ENCODE measurements at places on chromosomes 1 and 21.

- DNase-seq: no peak
Observed at GRCh38 chr1:225762444-225762843, 15.2 kb upstream of the SRP9 start.

- no peak for DNase-seq
Observed at GRCh38 chr1:93995837-93996536, 86.8 kb upstream of the GCLM start.

DNA sequence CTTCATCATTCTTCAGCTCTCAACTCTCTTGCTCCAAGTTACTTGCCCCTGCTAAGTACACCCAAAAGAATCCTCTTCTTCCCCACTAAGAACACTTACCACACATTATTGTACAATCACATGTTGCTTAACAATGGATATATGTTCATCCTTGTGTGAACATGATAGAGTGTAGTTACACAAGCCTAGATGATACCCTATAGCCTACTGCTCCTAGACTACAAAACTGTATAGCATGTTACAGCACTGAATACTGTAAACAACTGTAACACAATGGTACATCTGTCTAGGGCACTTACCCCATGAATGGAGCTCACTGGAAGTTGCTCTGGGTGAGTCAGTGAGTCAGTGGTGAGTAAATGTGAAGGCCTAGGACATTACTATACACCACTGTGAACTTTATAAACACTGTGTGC, 77.4 kb downstream of the RERE start:
- DNase-seq: no peak

DNA sequence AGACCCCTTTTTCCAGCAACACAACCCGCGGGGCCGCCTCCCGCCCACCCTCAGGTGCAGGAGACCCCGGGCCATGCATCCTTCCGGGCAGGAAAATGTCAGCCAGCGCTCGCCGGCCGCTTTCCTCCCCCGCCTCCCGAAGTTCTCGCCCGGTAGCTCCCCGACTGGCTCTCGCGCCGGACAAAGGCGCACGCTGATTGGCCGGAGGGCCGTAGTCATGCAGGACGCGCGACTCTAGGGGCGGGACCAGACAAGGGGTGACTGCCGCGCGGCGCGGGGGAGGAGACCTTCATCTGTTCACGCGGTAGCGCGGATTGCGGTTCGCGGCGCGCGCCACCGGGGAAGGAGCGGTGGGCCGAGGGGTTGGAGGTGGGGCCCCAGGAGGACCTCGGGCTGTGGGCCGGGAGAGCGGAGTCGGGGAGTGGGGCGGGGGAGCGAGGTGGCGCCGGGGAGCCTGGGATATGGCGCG, at the start of gene FLVCR1:
FLVCR1 (plus strand) TSS at position 284 of the 469 bp plus-strand sequence; CDS start at position 462, 178 bp downstream.
- DNase-seq: peak; percentile 93

DNA sequence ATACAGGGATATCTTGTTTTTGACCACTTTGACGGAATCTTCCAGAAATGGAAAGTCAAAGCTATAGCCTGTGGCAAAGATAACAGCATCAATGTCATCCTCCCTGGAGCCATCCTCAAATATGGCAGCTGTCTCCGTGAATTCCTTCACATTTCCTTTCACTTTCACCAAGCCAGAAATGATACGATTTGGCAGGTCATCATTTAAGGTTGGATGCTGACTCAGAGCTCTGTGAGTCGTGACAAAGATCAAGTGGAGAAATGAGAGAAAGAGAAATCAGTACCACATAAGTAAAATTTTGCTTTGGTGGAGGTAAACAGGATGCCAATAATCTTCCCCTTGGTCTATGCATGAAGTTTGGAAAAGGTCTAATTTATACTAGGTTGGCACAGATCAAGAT, 23.9 kb downstream of the FMO5 start:
- DNase-seq: no peak

DNA sequence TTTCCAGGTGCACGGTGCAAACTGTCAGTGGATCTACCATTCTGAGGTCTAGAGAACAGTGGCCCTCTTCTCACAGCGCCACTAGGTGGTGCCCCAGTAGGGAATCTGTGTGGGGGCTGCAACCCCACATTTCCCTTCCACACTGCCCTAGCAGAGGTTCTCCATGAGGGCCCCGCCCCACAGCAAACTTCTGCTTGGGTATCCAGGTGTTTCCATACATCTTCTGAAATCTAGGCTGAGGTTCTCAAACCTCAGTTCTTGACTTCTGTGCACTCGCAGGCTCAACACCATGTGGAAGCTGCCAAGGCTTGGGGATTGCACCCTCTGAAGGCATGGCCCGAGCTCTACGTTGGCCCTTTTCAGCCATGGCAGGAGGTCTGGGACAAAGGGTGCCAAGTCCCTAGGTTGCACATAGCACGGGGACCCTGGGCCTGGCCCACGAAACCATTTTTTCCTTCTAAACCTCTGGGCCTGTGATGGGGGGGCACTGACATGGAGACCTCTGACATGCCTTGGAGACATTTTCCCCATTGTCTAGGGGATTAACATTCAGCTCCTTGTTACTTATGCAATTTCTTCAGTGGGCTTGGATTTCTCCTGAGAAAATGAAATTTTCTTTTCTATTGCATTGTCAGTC, 10.0 kb downstream of the HS2ST1 start:
- no peak for DNase-seq

GRCh38 chr1:15155888-15156741, 2.6 kb downstream of the TMEM51 start:
- DNase-seq: no peak

- peak; percentile 57 for DNase-seq
Observed at GRCh38 chr1:2949966-2950925, 71.0 kb upstream of the ACTRT2 start.

DNA sequence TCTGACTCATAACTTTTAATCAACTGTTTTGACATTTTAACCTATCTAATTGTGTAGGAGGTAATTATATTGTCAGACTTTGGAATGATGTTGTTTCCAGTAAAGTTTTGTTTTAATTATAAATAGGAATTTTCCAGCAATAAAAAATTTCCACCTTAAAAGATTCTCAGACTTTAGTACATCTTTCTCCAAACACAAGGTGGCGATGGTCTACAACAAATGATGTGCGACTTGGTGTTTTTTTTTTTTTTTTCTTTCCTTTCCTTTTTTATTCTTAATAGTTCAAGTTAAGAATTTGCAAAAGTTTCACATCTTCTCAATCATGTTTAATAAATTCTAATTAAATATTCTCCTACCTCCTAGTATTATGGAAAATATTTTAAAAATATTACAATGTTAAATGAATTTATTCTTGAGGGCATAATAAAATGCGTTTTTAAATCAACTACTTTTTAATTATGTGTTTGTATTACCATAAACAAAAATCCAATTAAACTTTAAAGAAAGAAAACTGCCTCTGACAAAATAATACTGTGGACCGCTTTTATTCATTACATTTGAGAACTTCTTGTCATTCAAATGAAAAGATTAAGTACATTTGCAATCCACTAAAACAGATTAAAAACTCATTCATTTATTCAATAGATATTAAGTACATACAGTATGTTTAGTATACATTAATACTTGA, 4.4 kb upstream of the ADAMTS1 start:
- DNase-seq: no peak
